Fibroblast of skin of right biceps (primary cell): ENCODE measurements at places on chromosomes 3 and 15.

GRCh38 chr15:45892182-45892581 is 257.4 kb downstream of the SQOR start:
- DNase-seq: no peak

DNA sequence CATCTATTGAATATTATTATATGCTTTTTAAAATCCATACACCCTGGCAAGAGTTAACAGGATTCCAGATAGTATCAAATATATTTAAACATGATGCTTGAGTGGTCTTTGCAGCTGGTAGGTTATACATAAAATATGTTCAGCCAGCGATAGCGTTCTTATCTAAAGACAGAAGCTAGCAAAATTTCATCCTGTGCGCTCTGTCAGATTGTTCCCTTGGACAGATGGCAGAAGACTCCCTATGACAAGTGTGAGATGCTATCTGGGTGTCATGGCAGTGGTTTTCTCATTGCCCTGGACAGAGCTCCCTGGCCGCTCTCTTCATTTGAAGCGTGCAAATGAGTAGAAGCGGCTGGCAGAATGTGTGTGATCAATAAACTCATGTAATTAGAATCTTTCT is 175.2 kb upstream of the SOX14 start:
- DNase-seq: no peak

GRCh38 chr15:62793752-62794144 is 248.8 kb upstream of the TPM1 start:
- no peak for DNase-seq

DNA sequence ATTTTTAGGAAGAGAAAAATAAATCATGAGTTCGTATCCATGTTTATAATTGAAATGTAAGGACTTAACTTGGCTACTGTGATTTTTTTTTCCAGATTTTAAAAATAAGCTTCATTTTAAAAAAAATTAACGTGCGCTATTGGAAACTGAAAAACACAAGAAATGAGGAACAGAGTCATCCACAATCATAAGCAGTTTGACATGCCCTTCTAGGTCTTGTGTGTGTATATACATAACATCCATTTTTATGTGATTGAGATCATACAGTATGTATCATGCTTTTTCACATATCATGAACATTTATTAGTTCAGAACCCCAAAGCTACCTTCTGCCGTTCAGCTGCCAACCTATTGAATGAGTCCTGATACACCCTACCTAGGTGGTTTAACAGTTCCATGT is 22.7 kb downstream of the IREB2 start:
- no peak for DNase-seq

- DNase-seq: no peak
These were observed 140.7 kb downstream of the CMSS1 start for GRCh38 chr3:99958222-99958912.

- DNase-seq: peak; percentile 27
These were observed 1.1 kb downstream of the HHATL start for GRCh38 chr3:42701371-42702065.

- DNase-seq: no peak
These were observed 4.5 kb downstream of the CPN2 start for GRCh38 chr3:194346621-194347020.

- no peak for DNase-seq
These were observed 891.9 kb upstream of the CADM2 start for GRCh38 chr3:84066915-84067314.

GRCh38 chr3:140931016-140931454 is 10.6 kb upstream of the SLC25A36 start:
- no peak for DNase-seq

- DNase-seq: no peak
These were observed 53.1 kb upstream of the PXYLP1 start for GRCh38 chr3:141178551-141178950.

DNA sequence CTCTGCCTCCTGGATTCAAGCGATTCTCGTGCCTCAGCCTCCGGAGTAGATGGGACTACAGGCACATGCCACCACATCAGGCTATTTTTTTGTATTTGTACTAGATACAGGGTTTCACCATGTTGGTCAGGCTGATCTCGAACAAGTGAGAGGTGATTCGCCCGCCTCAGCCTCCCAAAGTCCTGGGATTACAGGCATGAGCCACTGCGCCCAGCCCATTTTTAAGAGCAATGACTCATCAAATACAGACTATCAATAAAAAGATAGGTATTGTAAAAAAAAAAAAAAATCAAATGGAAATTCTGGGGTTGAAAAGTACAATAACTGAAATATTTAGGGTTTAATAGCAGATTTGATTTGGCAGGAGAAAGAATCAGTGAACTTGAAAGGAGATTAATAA is 129.0 kb downstream of the TJP1 start:
- no peak for DNase-seq

DNA sequence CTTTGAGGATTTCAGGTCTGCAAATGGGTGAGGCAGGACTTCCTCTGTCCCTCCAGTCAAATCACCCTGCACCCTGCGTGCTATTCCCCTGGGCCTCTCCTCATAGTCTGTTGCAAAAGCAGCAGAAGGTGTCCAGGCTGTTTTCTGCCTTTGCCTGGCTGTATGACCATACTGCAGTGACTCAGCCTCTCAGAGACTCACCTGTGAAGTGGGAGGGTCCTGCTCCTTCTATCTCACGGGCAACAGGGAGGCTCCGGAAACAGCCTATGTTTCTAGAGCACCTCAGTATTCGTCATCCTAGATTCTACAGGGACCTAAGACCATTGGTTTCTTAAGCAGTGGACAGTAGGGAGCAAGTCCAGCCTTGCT is 216.4 kb downstream of the TLE3 start:
- no peak for DNase-seq

DNA sequence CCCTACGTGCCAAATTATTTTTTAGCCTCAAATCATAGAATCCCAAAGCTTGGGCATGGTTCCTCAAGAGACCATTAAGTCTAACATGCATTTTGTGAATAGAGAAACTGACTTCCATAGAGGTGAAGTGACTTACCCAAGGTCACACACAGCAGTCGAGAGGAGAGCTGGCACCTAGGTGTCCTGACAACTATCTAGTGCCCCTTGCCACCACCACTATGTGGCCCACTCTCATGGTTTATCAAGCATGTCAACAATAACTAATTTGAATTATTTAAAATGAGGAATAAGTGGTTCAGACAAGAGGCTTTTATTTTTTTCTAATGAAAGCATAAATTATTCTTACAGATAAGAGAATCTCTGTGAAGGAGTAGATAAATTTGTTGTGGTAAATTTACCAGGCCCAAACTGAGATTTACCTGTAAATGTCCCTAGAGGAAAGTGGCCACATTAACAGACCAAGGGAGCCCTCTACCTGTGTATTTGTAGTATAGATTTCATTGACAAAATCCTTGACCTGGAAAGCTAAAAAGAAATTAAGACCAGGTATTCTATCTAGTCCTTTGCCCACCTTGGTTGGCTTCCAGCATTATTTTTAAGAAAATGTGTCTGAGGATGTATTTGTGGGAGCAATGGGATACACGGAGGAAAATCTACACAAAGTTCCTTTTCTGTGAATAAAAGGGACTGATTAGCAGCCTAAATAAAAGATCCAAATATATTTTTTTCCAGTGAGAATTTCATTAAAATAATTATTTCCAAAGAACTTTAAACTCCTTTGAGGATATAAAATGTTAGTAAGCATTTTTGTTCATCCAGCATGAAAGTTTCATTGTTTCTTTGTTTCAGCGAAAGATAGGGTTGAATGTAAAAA is 49.1 kb downstream of the IQCH start:
- peak; percentile 28 for DNase-seq

- peak; percentile 70 for DNase-seq
These were observed 29.9 kb upstream of the LDHAL6B start for GRCh38 chr15:59176653-59177316.

GRCh38 chr3:156216216-156216615 is 95.8 kb downstream of the KCNAB1 start:
- DNase-seq: peak; percentile 4

- DNase-seq: peak; percentile 46
These were observed 20.9 kb downstream of the PIK3R4 start for GRCh38 chr3:130725746-130726145.

- DNase-seq: no peak
These were observed 3.8 kb upstream of the KLHL40 start for GRCh38 chr3:42681361-42682038.
